ENCODE measurements at places on chromosomes 2 and 18.

DNA sequence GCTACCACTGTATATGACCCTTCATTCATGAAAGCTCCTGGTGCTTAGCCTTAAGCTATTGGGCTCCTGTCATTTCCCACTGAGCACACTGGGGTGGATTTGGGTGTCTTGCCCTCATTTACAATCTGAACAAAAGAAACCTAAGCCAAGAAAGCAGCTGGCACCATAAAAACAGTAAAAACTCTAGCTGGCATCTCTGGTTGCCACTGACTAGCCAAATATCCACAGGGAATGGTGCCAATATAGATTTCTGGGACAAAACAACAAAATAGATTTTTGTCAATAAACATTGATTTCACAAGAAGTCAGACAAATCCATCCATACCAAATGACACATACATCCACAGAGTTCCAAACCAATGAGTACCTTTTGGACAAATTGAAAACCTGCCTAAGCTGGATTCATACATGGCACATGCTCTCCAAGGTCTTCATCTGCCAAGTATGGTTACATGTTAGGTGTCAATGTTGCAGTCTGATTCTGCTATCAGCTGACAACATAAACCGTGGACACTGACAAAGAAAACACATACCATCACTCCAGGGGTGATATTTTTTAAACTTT is 1081.5 kb upstream of the ZEB2 start:
- no peak for DNase-seq

GRCh38 chr2:233455491-233455890 is 101.2 kb downstream of the DGKD start:
- no peak for DNase-seq

GRCh38 chr2:225740086-225740485 is 340.6 kb downstream of the NYAP2 start:
- no peak for DNase-seq

- DNase-seq: no peak
Measured at GRCh38 chr2:61575447-61575859, 37.3 kb upstream of the XPO1 start.

DNA sequence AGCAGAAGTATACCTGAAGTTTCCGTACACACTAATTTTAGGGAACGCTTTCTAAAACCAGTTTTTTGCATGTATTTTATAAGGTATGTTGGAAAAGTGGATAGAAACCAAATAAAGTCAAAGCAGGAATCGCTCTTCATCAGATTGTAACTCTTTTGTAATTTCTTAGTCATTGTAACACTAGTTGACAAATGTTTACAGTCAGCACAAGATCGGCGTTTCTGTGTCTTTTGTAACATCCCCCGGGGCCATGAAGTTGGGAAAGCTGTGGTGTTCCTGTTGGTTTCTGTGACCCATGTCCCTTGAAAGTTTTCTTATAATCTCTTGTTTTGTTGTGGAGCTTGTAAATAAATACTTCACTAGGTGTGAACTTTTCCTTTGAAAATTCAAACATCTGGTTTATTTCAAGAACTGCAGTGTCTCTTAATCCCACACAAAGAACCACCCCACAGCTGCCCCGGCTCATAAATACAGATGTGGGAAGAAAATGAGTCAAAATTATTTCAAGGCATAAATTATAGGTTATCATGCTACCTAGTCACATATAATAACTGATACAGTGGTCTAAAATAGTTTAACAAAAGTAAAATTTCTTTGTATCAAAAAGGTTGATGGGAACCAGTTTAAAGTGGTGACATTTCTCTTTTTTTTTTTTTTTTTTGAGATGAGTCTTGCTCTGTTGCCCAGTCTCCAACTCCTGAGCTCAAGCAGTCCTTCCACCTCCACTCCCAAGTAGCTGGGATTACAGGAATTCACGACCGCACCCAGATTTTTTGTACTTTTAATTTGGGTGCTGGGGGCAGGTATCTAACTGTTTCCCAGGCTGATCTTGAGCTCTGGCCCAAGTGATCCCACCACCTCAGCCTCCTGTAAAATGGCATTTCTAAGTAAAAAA is 751 bp upstream of the NMI start:
- DNase-seq: no peak

GRCh38 chr18:48408727-48409590 is at the start of gene ZBTB7C:
Gene ZBTB7C (minus strand): TSS chr18:48409383.
- DNase-seq: peak; percentile 18
